ENCODE measurements at places on chromosomes 12 and 14.
A peak's percentile ranks its signal among the peaks of the same experiment; 100 is the strongest.

- no peak for DNase-seq
Measured at GRCh38 chr12:9051158-9051550, 61.8 kb downstream of the KLRG1 start.

DNA sequence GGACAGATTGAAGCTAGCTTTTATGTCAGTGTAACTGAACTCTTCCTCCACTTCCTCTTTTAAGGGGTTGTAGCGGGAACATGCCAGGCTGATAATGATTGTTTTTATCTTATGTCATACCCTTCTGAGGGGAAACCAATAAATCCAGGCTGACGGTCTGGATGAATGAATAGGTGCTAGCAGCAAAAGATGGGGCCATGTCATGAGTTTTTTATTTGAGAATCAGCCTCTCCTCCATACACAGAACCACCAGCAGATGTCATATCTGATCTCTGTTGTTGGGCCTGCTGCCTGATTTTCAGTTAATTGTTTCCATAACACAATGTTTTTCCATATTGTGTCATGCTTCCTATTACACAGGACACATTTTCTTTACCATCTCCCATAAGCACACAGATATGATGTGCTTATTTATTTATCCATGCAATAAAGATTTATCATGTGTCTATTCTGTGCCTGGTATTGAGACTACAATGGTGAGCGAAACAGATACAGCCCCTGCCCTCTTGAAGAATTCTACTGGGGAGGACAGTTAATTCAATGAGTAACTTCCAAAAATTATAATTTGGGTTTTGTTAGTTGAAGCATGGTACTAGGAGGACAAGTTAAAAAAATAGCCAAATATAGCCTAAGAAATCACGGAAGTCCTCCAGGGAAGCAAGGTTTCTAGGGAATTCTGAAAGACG lies 33.6 kb upstream of the CRY1 start:
- no peak for DNase-seq

- DNase-seq: no peak
Measured at GRCh38 chr14:75339059-75339458, 60.4 kb downstream of the FOS start.

GRCh38 chr12:100199347-100200149 lies 1.1 kb upstream of the ACTR6 start:
- DNase-seq: peak; percentile 72

- DNase-seq: no peak
Measured at GRCh38 chr12:116662612-116663144, 75.2 kb downstream of the SPRING1 start.

DNA sequence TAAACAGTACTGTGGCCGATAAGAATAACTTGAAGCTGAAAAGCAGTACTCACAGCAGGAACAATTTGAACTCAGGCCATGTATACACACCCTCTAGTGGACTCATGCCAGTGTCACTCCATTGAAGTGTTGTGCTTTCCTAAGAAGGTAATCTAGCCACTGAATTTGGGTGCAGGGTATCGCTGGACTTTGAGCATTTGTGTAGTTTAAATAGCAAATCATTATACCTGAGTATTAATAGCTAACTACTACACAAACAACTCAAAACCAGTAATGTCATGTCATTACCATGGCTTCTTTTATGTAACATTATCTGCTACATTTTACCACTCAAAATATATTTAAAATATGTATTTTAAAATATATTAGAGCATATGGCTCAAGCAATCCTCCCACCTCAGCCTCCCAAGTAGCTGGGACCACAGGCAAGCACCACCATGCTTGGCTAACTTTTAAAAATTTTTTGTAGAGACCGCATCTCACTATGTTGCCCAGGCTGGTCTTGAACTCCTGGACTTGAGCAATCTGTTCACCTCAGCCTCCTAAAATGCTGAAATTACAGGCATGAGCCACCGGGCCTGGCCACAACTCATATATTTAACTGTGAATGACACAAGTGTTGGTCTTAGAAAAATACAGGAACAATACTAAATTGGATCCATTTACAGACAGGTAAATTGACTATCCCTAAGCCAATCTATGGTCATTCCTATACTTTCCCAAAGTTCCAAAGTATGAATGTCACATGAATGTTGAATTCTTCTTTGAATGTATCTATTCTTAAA lies 25.6 kb upstream of the ARID4A start:
- no peak for DNase-seq

- DNase-seq: no peak
Measured at GRCh38 chr12:65098364-65098763, 22.7 kb downstream of the WIF1 start.

- DNase-seq: no peak
Measured at GRCh38 chr12:116261525-116262100, 15.9 kb downstream of the MED13L start.

DNA sequence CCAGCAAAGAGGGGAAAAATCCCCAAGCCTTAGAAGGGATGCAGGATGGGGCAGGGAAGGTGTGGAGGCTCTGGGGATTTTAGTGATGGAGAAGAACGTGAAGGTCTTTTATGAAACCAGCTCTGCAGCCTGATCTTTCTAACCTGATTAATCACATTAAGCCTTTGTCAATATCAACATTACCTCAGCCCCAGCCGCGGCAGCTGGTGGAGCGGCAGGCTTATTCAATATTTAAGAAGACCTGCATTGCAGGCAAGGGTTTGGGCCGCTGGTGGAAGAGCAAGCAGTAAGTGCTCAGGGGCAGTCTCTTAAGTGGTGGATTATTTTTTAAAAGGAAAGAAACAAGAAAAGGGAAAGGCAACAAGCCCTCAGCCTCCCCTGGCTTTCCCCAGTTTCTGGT lies 16.6 kb downstream of the RPH3A start:
- no peak for DNase-seq

DNA sequence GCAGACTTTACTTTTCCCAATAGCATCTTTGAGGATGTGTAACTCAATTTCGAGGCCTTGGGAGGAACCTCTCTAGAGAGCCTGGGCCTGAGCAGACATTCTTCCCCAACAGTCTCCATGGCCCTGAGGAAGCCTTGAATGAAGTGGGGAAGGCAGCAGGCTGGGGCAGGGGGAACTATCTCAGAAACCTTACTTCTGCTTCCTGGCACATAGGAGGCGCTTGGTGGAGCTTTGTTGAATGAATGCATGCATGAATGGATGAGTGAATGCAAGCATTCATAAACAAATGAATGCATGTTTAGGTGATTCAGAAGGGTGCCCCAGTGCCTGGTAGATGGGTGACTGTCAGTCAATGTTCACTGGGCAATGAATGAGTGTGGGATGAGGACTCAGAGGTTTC lies 58.3 kb downstream of the GALNT16 start:
- no peak for DNase-seq

- no peak for DNase-seq
Measured at GRCh38 chr12:111451649-111452129, 46.0 kb downstream of the SH2B3 start.

- DNase-seq: no peak
Measured at GRCh38 chr14:37997017-37997416, 210.7 kb upstream of the SSTR1 start.

Measured in effector memory CD8-positive, alpha-beta T cell (primary cell).